CD4-positive, alpha-beta T cell treated with Interleukin-6 for 4 hours (primary cell): ENCODE measurements at places on chromosomes 1 and 21.

- DNase-seq: peak; percentile 10
These were observed 17.1 kb downstream of the TTF2 start for GRCh38 chr1:117077267-117077666.

- peak; percentile 7 for DNase-seq
These were observed 237.1 kb downstream of the HHIPL2 start for GRCh38 chr1:222310836-222311235.

GRCh38 chr1:15757016-15757543 lies 1.5 kb upstream of the FBLIM1 start:
- DNase-seq: no peak

- DNase-seq: no peak
These were observed 252.7 kb downstream of the DISC1 start for GRCh38 chr1:231879296-231879695.

GRCh38 chr1:92951141-92951582 lies 10.1 kb downstream of the DIPK1A start:
- peak; percentile 41 for DNase-seq

- peak; percentile 71 for DNase-seq
These were observed 379 bp downstream of the PPCS start for GRCh38 chr1:42456754-42457089.

DNA sequence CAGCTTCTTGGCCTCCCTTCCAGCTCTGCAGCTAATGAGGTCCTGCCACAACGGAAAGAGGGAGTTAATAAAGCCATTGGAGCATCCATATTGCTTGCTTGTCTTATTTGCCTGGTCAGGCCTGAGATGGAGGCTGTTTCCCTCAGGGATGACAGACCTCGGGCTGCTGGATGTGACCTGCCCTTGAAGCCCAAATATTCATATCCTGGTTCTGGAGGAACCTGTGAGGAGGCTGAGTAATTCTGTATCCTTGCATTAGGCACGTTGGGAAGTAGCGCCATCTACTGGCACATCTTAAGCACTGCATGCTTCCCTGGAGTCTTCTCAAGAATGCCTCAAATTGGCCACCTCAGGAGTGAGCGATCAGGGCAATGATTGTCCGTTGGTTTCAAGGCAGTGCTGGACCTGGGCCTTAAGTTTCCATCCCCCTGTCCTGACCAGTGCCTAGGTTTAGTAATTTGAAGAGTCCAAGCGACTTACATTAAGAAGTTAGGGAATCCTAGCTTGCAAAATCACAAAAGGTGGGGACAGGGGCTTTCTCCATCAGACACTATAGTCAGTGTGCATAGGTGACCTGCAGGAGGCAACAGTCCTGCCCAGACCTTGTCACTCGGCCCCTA lies 13.8 kb upstream of the NASP start:
- peak; percentile 76 for DNase-seq

DNA sequence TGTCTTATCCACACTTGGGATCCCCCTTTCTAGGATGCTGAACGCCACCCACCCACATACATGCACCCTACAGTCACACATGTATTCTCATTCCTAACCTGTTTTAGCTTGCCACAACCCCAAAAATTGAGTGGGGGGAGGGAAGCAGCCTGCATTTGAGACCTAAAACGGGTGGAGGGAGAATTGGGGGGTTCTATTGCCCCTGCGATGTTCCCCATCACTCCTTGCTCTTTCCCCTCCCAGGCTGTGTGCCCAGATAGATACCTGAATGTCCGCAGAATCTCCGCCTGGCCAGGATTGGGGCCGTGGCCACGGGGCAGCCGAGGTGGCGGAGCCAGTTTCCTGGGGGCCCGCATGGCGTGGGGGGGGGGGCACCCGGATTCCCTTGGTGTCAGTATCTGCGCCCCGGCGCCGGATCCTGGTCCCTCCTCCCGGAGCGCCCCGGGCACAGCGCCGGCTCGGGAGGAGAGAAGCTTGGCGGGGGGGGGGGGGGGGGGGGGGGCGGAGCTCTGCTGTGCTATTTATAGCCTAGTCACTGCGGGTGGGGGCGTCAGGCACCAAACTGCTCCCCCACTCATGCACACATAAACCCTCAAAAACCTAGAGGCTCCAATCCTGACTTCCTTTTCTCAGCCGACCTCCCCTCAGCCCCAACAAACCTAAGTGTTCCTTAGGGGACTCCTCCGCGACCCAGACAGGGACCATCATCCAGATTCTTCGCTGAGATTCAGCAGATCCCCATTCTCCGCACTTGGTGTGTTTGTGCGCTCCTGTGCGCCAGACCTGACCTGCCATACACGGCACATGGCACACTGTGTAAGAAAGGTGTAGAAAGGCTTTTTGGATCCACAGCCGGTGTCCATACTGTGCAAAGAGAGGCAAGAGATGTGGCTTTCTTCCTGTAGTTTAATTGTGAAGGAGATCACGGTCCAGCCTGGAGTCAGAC lies 1.9 kb downstream of the ANKRD34A start:
- peak; percentile 61 for DNase-seq

DNA sequence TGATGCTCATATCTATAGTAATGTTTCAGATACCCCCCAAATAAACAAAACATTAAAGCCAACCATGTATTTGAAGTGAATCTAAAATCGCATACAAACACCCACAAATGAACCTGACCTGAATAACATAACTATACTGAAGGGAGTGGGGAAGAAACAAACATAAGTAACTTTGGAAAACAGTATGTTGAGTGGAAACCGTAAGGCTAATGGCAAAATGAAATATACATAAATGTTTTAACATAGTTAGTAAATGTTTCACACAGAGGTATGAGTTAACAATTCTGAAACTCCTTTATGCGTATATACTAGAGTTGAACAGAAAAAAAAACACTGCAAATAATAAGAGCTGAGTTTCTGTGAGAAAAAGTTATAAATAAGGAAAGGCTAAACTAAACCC lies 125.6 kb downstream of the ACBD6 start:
- no peak for DNase-seq

DNA sequence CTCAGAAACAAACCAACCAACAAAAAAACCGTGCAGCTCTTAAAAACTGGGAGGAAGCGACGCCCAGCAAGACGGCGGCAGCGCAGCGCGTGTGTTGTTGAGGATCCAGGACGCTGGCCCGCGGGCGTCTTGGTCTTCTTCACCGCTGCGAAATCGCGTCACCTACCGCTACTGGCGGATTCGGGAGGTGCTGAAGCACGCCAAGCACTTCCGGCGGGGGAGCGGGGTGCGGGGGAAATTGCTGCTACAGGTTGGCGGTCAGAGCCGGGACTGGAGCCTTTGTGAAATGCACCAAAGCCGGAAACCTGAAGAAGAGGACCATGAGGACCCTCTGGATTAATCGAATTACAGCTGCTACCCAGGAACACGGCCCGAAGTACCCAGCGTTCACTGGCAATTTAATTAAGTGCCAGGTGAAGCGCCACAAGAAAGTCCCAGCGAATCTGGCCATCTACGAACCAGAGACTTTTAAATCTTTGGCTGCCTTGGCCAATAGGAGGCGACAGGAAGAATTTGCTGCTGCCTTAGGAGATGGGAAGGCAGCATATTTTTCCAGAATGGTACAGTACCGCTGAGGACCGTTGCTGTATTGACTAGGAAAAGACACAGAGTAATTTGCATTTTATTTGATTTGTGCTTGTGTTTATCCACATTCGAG lies 11.9 kb upstream of the RIPPLY3 start:
- DNase-seq: peak; percentile 58

GRCh38 chr1:115057661-115058254 lies 28.1 kb downstream of the TSHB start:
- no peak for DNase-seq

GRCh38 chr1:246971090-246971721 lies 36.7 kb downstream of the ZNF695 start:
- DNase-seq: peak; percentile 52

- no peak for DNase-seq
These were observed 24.4 kb downstream of the TMCO4 start for GRCh38 chr1:19775317-19775716.

DNA sequence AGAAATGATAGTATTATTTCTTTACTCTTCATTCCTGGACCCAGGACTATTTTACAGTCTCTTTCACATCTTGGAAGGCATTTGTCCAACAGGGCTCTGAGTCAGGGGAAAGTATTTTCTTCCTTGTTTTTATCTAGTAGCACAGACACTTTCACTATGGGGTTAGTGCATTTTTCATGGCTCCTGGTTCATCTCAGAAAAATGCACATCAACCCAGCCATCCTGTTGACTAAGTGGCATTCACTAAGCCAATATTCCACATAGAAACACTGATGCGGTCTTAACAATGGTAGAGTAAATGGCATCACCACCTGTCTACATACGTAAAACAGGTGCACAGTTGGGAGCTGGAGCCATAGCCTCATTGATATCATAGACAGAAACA lies 87.4 kb upstream of the C1orf21 start:
- DNase-seq: no peak

- no peak for DNase-seq
These were observed 96.1 kb upstream of the PRMT6 start for GRCh38 chr1:106960412-106960811.

GRCh38 chr1:214014730-214015129 lies 27.0 kb downstream of the PROX1 start:
- DNase-seq: no peak

- peak; percentile 58 for DNase-seq
These were observed 232.9 kb upstream of the SGIP1 start for GRCh38 chr1:66300972-66301451.

GRCh38 chr1:15937706-15938168 lies 38.2 kb downstream of the ZBTB17 start:
- DNase-seq: no peak

DNA sequence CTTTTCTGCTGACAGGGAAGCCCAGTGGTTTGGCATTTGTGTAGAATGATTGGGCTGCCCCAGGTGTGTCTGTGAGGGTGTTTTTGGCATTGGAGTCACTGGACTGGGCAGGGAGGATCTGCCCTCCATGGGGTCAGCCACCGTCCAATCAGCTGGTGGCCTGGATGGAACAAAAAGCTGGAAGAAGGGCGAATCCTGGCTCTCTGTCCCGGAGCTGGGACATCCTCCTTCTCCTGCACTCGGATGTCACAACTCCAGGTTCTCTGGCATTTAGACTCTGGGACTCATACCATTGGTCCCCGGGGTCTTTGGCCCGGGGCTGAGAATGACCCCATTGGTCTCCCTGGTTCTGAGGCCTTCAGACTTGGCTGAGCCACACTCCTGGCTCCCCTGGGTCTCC lies 11.2 kb downstream of the SPSB1 start:
- no peak for DNase-seq

DNA sequence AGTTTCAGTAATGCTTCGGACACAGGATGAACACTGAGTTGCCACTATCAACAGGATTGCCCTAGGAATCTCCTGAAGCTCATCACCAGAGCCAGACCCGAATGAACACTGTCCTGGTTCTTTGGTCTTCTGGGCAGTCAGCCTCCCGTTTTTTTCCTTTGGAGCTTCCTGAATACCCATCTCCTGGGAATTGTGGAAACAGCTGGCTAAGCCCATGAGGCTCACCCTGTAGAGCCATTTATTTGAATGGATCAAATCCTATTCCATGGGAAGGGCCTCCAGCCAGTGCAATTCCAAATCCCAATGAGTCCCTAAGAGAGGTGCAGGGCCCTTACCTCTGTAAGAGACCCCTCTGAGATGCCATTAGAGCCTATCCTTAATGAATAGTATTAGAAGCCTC lies 5.9 kb downstream of the RCSD1 start:
- DNase-seq: no peak

DNA sequence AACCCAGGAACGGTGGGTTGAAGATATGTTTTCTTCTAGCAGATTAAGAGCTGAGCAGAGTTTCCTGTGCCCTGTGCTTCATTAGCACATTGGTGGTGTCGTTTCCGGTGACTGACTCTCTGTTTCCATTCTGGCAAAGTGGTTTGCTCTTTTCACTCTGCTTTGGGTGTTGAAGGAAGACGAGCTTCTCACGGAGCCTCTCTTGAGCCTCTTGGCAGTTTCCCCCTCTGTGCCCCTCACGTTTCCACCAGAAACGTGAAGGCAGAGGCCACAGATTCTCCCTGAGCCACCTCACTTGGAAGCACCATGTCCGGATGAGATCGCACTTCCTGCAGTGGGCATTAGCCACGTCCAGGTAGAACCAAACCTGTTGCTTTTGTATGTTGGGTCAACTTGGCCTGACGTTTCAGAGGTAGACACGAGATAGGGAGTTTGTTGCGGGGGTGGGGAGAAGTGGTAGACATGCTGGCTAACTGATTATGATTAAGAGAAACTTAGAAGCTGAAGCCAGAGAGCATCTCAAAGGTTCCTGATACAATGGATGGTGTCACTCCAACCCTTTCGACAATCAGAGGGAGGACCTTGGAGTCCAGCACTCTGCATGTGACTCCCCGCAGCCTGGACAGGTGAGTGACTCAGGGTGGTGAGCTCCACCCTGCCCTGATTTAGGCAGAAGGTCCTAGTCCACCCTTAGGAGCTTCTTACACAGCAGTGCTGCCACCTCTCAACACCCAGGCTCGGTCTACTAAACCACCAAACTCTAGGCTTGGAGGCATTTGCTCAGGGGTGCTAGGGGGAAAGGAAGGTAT lies at the start of gene LAX1:
Gene LAX1 (plus strand): TSS at position 155 of the 809 bp plus-strand sequence. CDS start 383 bp downstream, at position 538.
- peak; percentile 83 for DNase-seq

DNA sequence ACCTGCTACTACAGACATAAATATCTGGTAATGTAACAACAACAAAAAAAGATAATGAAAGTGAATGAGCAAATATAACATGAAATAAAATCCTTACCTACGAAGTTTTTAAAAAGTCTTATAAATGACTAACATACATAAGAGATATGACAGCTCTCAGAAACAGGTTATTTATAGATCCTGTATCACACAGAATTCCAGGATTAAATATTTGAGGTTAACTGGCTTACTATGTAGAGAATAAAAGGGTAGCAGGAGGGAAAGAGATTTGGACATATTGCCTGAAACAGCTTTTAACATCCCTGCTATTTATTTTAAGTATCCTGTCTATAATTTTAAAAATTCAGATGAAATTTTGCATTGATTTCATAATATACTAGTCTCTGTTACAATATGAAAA lies 16.3 kb downstream of the MYSM1 start:
- DNase-seq: no peak
